ENCODE measurements at places on chromosomes 7 and 10.

DNA sequence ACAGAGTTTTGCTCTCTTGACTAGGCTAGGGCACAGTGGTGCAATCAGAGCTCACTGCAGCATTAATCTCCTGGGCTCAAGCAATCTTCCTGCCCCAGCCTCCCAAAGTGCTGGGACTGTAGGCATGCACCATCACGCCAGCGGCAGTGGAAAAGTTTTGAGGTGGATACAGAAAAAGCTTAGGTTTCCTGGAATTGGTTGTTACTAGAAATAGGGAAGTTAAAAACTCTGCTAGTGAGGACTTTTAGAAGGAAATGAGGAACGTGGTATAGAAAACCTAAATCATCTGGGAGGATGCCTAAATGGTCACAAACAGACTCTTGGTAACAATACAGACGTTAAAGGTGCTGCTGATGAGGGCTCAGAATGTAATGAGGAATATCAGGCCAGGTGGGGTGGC lies 10.9 kb upstream of the SNX8 start:
- no peak for DNase-seq

- DNase-seq: peak; percentile 75
These were observed 26.4 kb downstream of the AKR1B1 start for GRCh38 chr7:134432296-134433152.

- no peak for DNase-seq
These were observed 23.8 kb upstream of the GLCCI1 start for GRCh38 chr7:7944619-7945282.

DNA sequence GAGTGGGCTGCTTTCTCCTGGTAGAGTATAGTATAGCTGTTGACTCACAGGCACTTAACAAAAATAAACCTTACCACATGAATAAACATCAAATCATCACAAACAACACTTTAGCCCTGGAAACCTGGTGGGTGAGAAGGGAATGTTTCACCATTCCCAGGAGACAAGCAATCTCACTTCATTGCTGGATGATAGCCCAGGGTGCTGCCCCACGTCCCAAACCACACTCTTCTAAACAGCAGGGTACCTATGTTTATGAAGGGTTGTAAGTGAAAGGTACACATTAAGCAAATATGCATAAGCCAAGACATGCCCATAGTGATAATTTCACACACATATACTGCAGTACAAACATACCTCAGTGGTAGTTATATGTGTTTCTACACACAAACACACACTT lies 276.2 kb downstream of the FGFR2 start:
- no peak for DNase-seq

Measured in NCI-H187 treated with DMSO at 0.1 percent for 48 hours (cell line).